Activated T-helper 1 cell treated with anti-CD3 and anti-CD28 coated beads, Interleukin-2, amount 50 U/mL, for 16 hours (primary cell): ENCODE measurements at places on chromosomes 7 and 10.

- DNase-seq: no peak
These were observed 31.3 kb upstream of the GDF10 start for GRCh38 chr10:47268696-47269095.

DNA sequence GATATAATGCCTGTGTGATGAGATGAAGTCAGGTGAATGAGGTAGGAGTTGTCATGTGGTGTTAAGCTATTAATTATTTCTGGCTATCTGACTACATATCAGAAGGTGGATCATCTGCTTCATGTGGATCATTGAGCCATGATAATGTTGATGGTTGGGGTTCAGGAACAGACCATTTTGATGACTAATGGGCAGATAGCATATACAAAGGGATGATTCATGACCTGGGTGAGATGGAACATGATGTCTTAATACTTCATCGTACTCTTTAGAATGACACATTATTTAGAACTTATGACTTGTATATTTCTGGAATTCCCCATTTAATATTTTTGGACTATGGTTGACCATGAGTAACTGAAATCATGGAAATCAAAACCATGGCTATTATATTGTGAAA is 155.1 kb downstream of the OR13A1 start:
- no peak for DNase-seq

- no peak for DNase-seq
These were observed 23.3 kb upstream of the HSPA12A start for GRCh38 chr10:116765648-116766081.

DNA sequence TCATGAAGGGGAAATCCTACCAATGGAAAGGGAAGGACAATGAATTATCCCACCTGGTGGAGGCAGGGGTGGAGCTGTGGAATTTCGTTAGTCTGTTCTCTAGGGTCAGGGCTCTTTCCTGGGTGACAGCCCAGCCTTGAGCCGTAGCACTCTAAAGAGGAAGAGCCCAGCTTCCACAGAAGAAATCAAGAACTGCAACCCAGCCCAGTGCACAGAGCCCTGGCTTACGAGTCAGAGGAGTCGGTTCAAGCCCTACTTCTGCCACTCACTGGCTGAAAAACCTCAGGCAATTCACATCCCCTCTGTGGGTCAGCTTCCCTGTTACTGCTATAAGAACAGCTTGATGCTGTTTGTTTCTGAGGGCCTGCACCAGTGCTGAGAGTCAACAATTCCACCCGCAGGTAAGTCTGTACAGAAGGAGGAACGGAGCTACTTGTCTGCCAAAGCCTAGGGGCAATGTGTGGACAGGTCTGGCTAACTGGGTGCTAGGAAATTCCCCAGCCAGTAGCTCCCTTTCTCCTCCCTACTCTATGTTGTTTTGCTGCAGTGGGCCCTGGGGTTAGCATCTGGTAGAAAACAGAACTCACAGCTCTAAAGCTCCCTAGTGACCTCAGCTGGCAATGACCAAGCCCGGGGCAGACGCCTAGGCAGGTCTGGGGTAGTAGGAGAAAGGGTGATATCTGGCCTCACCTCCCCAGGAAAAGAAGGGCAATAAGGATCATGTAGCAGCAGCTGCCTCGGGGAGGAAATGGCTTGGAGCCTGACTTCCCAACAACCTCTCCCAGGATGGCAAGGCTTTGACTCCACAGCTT is 3.3 kb downstream of the AVPI1 start:
- DNase-seq: no peak

DNA sequence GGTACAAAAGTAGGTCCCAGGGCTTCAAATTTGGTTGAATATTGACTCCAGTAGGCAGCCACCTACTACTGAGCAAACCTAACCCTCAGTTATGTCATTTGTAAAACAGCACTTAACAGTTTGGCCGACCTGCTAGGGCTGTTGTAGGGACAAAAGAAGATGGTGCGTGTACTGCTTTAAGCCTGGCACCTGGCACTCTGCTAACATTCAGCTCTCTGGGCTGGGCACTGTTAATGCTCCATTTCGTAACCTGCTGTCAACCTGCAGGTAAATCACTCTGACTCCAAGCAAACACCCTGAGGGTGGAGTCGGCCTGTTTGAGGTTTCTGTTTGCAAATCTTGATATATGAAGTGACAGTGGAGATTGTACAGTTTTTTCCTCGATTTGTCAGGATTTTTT is 7.2 kb downstream of the ZKSCAN1 start:
- no peak for DNase-seq

GRCh38 chr7:74059681-74060588 is 23.7 kb upstream of the LIMK1 start:
- no peak for DNase-seq

- DNase-seq: no peak
These were observed 894 bp upstream of the ZSCAN21 start for GRCh38 chr7:100048680-100049079.

DNA sequence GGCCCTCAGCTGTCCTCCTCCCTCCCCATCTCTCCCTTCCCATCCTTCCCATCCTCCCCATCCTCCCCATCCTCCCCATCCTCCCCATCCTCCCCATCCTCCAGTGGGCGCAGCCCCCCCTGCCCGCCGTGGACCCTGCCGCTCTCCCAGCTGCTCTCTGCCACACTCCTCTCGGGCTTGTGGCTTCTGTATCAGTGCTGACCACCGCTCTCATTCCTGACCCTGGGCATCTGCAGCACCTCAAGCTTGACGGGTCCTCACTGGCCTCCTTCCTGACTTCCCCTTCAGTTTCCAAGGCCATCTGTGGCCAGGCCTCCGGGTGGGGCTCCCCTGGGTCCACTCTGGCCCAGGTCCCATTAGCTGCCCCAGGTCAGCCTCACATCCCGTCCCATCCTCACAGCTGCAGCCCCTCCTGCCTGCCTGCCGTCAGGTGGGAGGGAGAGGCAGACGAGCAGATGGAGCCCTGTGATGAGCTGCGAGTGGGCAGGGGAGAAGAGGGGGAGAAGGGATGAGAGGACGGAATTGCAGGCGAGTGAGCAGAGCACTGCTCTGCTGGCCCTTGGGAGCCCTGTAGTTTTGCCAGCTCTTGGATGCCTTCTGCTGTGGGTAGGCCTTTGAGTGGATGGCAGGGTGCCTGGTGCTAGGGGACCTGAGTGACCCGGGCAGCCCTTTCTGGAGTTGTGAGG is 35.7 kb downstream of the LHPP start:
- no peak for DNase-seq

GRCh38 chr10:10126218-10126617 is 891.5 kb upstream of the CELF2 start:
- DNase-seq: no peak

- DNase-seq: no peak
These were observed 5.1 kb downstream of the ZNF680 start for GRCh38 chr7:64557601-64558322.

- DNase-seq: no peak
These were observed 189.9 kb downstream of the PPP1R9A start for GRCh38 chr7:95097291-95097690.

GRCh38 chr7:69608878-69609277 is 10.6 kb downstream of the AUTS2 start:
- DNase-seq: no peak

DNA sequence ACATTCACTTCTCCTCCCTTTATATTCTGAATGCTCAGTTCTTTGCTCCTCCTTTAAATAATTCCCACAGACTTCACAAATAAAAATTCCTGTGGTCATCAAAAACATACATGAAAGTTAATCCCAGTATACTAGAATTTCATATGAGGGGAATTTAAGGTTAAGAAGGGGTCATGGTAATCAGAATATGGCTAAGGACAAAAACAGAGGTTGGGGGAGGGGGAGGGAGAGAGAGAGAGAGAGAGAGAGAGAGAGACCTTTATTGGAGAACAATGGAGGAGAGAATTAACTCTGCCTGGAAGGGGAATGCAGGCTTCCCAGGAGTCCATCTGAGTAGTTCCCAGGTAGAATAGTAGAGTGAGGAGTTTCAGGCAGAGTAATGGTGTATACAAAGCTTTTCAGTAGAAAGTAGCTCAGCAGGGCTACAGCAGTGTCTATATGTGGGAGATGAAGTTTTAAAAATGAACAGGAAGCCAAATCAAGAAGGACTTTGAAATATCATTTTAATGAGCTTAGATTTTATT is 5.2 kb upstream of the CUBN start:
- no peak for DNase-seq

DNA sequence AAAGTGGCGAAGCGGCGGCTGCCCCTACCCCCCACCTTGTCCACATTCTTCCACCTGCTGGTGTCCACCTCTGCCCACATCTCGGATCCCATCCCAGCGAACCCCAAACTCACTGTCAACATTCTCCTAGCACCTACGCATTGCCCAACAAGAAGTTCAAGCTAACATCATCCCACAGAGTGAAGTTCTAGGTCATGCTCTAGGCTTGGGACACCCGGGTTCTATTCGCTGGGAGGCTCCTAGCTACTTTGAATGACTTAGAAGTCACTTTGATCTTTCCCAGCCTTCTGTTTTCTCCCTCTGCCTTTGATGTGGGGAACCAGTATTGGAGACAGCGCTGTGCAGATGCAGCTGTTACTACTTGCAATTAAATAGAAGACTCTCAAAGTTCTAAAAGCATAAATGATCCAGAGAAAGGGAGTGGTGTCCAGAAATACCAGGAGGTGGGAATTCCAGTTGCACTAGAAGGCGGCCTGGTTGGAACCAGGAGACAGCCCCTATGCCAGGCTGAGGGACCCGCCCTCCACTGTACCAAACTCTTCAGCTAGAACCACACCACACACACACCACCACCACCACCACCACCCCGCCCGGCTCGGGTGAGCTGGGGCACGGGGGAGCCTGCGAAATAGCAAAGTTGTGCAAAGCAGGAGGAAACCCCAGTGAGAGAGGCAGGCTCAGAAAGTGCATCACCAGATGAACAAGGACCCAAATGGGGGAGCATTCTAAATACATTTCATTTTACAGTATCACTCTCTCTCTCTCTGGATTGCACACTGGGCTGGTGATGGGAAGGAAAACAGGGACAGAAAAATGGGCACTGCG is 5.5 kb upstream of the VGF start:
- no peak for DNase-seq

DNA sequence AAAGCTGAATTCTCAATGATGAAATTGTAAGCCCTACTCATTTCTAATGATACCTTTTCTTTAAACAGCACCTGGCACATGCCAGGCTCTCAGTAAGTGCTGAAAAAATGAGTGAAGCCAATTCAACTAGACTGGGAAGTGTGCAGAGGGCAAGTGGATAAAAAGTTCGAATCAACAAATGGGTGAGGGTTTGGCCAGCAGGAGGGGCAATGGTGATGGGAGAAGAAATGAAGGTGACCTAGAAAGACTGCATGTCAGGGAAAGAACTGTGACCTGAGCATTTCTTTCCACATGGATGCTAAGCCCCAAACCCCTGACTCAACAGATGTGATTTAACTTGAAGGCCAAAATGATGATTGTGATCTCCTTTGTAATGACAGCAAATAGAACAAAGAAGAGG is 54.6 kb downstream of the DKK1 start:
- DNase-seq: no peak

- DNase-seq: no peak
These were observed 93.1 kb upstream of the TEX47 start for GRCh38 chr7:88888684-88889083.

DNA sequence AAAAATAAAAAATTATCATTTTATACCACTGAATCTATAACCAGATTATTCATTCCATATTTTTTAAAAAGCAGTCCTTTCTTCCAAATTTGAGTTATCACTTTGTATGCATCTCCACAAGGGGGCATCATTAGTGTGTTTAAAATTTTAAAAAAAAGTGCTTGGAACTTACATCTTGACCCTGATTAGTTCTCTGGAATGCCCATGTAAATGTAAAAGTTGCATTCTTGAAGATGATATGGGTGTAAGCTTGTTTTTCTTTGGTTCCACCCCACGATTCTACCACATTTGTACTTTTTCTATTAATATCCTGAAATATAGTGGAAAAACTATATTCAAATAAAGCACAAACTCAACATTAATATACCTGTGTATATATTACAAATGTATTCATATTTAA is 144.9 kb downstream of the ELAPOR2 start:
- no peak for DNase-seq

GRCh38 chr7:132430861-132431822 is 145.1 kb downstream of the PLXNA4 start:
- no peak for DNase-seq

- no peak for DNase-seq
These were observed 350.0 kb downstream of the PLXNA4 start for GRCh38 chr7:132226046-132226956.

- DNase-seq: no peak
These were observed 152.1 kb downstream of the LHFPL3 start for GRCh38 chr7:104480529-104480928.

GRCh38 chr10:31507427-31507826 is 188.4 kb downstream of the ZEB1 start:
- DNase-seq: no peak
